ENCODE measurements at places on chromosomes 2 and 18.

- ATAC-seq = no peak
Measured at GRCh38 chr2:230875347-230876315, 10.9 kb downstream of the ITM2C start.

DNA sequence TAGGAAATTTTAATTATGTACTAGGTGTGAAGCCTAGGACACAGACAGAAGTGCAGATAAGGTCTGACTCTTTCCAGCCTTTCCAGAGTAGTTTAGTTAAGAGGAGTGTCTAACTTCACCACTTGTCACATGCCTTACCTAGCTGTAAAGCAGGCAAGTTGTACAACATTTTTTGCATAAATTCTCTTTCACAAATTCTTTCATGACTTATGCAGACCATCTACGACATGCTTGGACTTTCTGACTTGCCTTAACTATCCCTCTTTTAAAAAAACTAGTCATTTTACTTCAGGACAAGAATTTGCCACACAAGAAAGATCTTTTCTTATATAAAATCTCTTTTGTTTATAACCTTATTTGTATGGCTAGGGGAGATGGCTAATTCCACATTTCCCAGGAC lies 1273.6 kb upstream of the SLC39A10 start:
- ATAC-seq = no peak

- no peak for ATAC-seq
Measured at GRCh38 chr2:107008843-107009242, 122.9 kb upstream of the ST6GAL2 start.

DNA sequence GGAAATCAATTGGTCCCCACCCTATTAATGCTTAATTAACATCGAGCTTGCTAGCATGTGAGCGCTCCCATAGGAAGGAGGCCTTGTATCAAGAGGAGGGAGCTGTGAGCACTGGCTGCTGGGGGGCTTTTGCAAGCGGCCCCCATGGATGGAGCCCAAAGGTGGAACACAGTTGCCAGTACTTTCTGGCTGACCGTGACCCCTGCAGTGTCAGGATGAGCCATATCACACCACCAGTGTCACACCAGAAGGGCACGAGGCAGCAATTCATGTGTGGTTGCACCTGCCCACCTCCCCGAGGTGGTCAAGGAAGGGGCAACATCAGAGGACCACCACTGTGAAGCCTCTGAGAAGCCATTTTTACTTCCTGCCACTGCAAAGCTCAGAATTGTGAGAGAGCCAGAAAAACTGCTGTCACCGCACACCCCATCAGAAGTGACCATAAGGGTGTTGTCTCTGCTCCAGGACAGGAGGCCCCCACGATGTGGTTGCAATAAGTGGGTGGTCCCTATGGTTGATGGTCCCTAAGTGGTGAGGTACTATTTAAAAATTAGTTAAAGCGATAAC lies 99.8 kb upstream of the RAB6C start:
- no peak for ATAC-seq

DNA sequence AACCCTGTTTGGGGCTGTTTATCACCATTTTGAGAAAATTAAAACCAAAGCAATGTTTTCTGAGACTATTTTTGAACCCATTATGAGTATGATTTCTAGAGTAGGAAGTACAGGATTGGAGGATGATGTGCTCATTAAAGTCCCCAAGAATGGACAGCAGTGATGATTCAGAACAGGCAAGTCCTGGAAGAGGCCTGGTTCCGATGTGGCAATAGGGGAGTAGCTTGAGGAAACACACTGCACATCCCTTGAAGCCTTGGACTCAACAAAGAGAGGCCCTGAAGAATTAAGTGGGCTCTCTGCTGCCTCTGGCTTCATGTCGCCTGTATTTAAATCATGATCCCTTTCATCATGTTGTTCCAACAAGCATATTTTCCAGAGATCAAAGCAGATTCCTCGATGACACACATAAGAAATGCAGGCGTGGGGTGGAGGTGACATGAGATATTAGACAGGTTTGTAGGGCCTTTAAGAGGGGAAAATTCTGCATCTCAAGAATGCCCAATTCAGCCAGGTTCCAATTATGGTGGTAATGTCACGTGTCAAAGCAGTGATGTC lies 242.2 kb downstream of the FHOD3 start:
- peak; percentile 28 for ATAC-seq

DNA sequence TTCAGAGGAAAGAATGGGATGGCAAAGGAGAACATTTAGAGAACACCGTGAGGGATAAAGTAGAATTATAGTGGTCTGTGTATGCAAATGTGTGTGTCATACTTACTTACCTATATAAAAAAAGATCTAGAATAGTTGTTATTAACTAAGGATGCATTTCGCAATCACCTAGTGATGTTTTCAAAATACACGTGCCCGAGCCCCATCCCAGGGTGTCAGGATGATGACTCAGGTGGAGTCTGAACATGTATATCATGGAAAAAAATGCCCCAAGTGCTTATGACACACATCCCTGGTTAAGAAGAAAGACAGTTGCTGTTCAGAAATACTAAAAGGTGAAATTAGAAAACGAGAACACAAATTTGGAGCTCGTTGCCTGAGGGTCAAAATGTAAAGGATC lies 109.0 kb downstream of the CERS6 start:
- ATAC-seq = peak; percentile 93

DNA sequence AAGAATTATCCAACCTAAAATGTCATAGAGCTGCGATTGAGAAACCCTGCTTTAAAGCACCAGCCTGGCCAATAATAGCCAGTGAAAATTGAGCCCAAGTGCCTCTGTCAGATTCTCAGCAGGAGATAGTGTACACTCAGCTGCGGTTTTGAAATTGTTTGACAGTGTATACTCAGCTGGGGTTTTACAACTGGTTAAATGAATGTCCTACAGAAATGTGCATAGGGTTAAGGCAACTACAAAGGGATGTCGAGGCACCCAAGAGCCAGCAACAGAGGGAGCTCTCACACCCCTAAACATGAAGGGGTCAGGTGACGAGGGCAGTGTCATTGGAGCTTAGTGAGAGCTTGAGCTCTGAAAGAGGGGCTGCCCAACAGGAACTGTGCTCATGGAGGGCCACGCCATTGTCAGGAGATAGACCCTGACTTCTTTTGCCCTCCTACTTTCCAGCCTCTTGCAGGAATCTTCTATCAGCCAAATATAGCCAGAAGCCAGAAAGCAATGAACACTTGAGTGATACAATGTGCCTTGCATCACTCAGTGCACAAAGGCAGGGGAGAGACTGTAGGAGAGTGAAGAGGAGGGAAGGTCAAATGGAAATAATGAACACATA lies 15.1 kb downstream of the ACTG2 start:
- peak; percentile 60 for ATAC-seq

GRCh38 chr18:51765606-51766360 lies 568.3 kb upstream of the MEX3C start:
- ATAC-seq = no peak

DNA sequence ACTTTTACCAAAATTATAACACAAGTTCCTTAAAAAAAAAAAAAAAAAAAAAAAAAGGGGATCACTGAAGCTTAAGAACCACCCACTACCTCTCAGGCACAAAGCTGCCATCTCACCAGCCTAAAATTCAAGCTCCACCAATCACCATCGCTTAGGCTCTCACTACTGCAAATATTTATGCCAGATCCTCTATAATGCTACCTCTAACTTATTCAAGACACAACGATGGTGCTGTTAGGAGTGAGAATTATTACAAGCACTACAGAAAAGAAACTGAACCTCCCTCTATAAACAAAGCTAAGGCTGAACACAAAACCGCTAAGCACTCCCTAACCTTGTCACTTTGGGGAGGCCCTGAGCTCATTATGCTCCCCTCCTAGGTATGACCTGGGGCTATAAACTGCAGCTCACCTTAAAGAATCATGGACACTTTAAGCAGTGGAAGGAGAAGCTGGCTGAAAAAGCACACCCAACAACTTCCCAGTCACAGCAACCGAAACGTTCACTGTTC lies 3.6 kb downstream of the FZD5 start:
- ATAC-seq = no peak

GRCh38 chr2:156563994-156564753 lies 128.0 kb downstream of the GPD2 start:
- ATAC-seq = no peak

DNA sequence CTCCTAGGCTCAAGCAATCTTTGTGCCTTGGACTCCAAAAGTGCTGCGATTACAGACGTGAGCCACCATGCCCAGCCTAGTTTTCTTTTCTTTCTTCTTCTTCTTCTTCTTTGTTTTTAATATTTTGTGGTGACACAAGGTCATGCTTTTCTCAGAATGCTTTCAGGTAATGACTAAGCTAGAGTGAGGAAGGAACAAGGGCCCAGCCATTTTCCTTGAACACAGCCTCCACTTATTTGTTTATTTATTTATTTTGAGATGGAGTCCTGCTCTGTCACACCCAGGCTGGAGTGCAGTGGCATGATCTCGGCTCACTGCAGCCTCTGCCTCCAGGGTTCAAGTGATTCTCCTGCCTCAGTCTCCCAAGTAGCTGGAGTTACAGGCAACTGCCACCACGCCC lies 74.3 kb upstream of the ST3GAL5 start:
- no peak for ATAC-seq

DNA sequence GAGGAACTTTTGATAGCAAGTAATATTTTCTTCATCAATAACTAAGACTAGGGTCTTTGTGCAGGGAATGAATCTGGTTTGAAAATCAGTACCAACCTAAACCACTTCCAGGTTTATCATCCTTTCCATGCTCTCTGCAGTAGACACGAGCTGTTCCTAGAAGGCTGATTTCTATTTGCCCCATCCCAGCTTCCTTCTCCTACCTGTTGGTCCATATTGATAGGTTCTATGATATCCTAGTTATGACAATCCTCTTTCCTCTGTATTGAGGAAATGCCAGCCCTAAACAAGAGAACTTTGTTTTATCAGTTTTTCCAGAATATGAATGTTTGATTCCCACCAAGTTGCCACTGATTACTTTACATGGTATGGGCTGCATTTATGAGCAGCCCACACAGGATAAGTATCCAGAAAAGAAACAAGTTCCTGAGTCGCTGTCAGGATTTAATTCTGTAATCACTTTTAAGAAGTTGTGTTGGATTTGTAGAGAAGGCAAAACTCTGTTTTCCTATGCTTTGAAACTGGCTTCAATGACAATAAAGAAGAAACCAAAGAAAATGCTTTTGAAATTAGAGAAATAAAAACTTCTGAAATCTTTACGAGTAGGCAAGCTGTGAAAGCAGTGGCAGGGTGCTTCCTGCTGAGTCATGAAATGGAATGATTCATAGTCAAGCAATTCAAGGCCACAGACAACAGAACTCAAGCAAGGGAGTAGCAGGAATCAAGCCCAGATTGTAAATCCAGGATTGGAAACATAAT lies 37.3 kb upstream of the TANK start:
- ATAC-seq = peak; percentile 92

DNA sequence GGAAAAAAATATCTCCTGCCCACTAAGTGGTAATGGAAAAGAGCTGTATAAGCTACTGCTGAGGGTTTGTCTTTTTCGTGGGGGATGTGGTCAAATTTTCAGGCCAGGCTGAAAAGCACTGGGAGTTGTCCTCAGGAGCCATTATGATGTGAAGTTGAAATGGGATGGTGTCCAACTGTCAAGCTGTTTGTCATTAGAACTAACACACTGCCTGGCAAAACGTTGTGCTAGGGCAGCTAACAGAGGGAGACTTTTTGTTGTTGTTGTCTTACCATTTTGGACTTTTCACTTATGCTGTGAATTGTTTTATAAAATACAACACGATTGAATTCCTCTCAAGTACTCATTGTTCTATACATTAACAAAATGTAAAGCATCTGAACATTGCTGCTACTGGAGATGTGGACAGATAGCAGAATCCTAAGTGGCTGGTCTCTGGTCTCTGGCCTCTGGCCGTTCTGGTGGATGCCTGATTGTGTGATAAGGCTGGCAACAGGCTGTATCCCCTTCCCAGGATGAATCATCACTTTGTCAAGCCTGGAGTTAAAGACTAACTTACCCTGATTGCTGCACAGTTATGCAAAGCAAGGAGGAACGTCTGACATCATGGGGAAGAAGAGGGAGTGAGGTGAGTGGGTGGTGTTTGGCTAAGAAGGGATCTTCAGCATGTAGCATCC lies 2.3 kb downstream of the MYO1B start:
- peak; percentile 8 for ATAC-seq

DNA sequence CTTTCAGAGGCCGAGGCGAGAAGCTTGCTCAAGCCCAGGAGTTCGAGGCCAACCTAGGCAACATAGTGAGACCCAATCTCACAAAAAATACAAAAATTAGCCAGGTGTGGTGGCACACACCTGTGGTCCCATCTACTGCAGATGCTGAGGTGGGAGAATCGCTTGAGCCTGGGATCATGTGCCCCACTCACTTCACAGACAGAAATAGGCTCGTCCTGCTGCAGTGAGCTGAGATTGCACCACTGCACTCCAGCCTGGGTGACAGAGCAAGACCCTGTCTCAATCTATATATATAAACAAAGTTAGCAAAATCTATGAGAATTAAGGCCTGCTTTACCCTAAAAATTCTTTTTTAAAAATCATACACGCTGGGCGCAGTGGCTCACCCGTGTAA lies 50.8 kb downstream of the TEX44 start:
- ATAC-seq = no peak

DNA sequence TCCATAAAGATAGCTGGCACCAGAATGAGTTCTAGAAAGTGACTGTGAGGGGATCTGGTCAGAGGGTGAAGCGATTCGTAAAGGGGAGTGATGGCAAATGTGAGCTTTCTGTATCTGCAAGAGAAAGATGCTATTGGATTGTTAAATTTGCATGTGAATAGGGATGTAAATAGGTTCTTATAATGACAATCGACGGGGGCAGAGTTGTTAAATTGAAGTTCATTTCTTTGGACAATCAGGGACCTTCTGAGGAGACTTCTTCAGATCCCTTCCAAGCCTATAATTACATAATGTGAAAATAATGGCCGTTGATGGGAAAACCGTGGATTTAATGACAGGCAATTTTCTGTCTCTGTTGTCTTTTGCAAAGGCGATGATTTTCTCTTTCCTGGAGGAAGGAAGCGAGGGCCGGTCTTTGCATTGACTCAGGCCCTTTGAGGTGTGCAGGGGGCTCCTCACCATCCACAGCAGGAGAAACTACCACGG lies 52.2 kb upstream of the TMEM18 start:
- ATAC-seq = no peak

DNA sequence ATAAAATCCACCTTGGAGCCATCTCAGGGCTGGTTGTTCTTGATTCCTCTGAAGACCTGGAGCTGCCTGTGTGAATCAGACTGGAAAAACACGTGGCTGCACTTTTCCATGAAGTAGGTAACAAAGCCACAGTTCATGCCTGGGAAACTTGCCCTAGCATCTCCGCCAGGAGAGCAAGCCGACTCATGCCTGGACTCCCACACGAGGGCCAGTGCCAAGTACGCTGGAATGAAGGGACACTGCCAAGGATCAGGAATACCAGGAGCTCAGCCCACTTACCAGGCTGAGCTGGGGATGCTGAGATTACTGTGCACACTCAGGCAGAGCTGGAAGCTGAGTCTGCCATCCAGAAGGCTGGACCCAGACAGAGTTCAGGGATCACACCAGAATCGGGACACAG lies 10.9 kb upstream of the FHL2 start:
- peak; percentile 78 for ATAC-seq

- no peak for ATAC-seq
Measured at GRCh38 chr18:56028514-56028913, 440.5 kb upstream of the TCF4 start.
